ENCODE measurements at places on chromosomes 2 and 18. TPM values are rescaled to one million over a fixed set of nuclear protein-coding genes. Genes with fewer than 3 reads are reported as not detected.

Gene GREB1
- 18.5 TPM for total RNA-seq

Gene AFF3
- total RNA-seq, result 29.7 TPM

Gene MRPL44
- total RNA-seq, result 49.7 TPM

Gene SLC19A3
- 3.1 TPM for total RNA-seq

Gene MPP4
- total RNA-seq, result 156 TPM

Gene COQ10B
- total RNA-seq, result 24.7 TPM

Gene ANKRD30BL
- 7.3 TPM for total RNA-seq

Gene IL37
- not detected for total RNA-seq

Gene PRKAG3
- total RNA-seq, result 1.5 TPM

Gene CGREF1
- total RNA-seq, result 12.1 TPM

Gene SAG
- 16.7 TPM for total RNA-seq

Gene ZNF804A
- 21.1 TPM for total RNA-seq

Gene MATN3
- total RNA-seq, result 0.93 TPM

Gene LCT
- not detected for total RNA-seq
